Fibroblast of lung (primary cell): ENCODE measurements at places on chromosomes 12 and 14. TPM values are rescaled to one million over a fixed set of nuclear protein-coding genes. Genes with fewer than 3 reads are reported as not detected.

Gene RAD51B
- 4.6 and 7.9 TPM in 2 replicates for polyA plus RNA-seq

Gene C14orf39
- 0.01 and 0.06 TPM in 2 replicates for polyA plus RNA-seq

Gene RIPK3
- polyA plus RNA-seq, result 0.20 and 0.34 TPM in 2 replicates

Gene FOXJ2
- polyA plus RNA-seq, result 8.3 and 9.2 TPM in 2 replicates

Gene SOAT2
- 0.12 TPM in 1 of 2 replicates, not detected in the other for polyA plus RNA-seq

Gene LBHD2
- not detected in 2 replicates for polyA plus RNA-seq

Gene RPS6KA5
- polyA plus RNA-seq, result 0.59 and 1.9 TPM in 2 replicates

Gene MBIP
- 26.5 and 28.3 TPM in 2 replicates for polyA plus RNA-seq

Gene TOMM20L
- not detected in 2 replicates for polyA plus RNA-seq

Gene ABCD2
- polyA plus RNA-seq, result 0.03 and 0.14 TPM in 2 replicates

Gene GLT8D2
- 61.9 and 90.1 TPM in 2 replicates for polyA plus RNA-seq

Gene LRRC74A
- not detected in 2 replicates for polyA plus RNA-seq

DNA sequence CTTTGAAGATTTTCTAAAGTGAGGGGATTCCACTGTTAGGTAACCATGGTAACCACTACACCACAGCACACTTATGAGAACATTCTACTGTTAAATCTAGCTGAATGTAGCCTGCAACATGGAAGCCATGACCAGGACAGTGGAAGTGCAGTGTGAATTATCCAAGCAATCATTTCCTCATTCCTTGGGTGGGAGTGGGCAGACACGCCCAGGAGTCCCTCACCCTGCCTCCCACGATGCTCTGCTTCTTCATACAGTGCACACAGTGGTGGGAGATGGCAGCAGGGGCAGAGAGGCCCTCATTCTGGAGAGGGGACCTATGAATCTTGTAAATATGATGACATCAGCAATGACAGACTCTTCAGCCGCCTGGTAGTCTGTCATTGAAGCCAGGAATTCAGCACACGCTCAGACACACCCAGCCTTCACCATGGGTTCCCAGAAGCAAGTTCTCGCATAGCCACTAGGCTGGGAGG is 70.1 kb upstream of the HOXC13 start:
- no peak for DNase-seq

GRCh38 chr14:88551094-88551870 is 3.5 kb downstream of the PTPN21 start:
- DNase-seq, result peak; percentile 82

- no peak for DNase-seq
Measured at GRCh38 chr14:39733741-39734140, 301.5 kb upstream of the FBXO33 start.

DNA sequence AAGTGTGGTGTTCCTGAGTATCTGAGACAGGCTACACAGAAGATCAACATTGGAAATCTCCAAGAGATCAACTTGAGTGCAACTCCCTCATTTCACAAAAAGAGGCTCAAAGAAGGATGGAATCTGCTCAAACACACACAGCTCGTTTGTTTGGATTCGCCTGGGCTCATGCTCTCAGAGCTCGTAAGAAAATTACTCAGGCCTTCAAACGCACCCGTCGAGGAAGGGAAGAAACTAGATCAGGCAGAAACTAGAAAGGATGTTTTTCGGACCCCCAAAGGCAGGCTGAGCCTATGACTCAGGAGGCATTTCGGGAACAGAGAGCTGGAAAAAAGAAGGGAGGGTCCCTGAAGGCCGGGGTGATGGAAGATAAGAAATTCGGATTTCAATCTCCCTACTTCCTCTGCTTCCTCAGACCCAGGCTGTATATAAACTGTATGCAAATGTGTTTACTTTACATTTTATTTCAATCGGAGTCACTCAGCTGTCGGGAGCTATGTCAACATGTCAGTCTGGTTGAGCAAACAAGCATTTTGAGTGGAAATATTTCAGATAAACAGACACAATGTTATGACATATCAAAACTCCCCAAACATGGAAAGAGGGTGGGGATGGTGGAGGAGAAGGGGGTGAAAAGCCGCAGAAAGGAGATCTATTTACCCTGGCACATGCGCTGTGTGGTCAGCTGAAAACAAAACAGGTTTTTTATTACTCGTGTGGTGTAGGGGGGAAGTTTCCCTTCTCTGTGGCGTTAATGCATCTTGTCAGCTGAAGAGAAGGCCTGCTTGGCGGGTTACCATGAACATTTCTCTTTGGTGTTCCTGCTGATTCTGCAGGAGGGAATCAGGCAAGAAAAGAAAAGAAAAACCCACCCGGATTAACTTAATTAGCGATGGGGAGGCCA is 129.1 kb upstream of the TBX3 start:
- DNase-seq, result peak; percentile 46

GRCh38 chr14:31927348-31927832 is 149.7 kb upstream of the ARHGAP5 start:
- DNase-seq, result peak; percentile 95

DNA sequence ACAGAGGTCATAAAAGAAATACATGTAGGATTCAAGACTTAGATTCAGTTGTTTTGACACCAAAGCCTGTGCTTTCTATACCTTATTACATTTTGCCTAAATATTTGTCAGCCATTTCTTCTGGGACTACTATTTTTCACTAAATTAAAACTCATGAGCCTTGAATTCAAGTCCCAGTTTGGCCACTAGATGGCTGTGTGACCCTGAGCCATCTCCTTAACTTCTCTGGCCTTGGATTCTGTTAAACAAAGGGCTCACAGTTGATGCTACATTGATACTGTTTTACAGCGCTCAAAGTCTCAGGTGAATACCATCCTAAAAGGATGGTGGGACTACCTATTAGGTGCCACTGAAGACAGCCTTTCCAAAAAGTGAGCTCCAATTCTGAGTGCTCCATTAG is 39.6 kb upstream of the CCDC198 start:
- DNase-seq, result peak; percentile 2

- no peak for DNase-seq
Measured at GRCh38 chr12:58804749-58805148, 115.6 kb downstream of the LRIG3 start.

- DNase-seq, result no peak
Measured at GRCh38 chr12:13777374-13777773, 204.0 kb downstream of the GRIN2B start.

- DNase-seq, result peak; percentile 40
Measured at GRCh38 chr14:23551266-23552028, at the start of gene ZFHX2. Gene ZFHX2, minus strand, starts transcription at chr14:23551765. Its CDS starts 16,440 bp downstream, at chr14:23535325.

DNA sequence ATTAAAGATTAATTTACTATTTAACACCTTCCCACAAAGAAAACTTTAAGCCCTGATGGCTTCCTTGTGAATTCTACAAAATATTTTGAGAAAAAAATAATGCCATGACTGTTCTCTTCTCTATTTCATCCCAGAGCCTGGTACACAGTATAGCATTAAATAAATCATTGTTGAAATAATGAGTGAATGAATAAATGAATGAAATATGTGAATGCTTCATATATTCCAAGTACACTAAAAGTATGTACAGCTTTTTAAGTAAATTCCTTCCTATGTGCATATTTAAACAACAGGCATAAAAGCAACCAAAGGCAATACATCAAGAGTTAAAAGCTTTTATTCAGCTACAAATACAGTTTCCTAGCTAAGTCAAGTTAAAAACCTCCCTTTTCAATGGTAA is 144.9 kb upstream of the CCDC196 start:
- DNase-seq, result no peak

DNA sequence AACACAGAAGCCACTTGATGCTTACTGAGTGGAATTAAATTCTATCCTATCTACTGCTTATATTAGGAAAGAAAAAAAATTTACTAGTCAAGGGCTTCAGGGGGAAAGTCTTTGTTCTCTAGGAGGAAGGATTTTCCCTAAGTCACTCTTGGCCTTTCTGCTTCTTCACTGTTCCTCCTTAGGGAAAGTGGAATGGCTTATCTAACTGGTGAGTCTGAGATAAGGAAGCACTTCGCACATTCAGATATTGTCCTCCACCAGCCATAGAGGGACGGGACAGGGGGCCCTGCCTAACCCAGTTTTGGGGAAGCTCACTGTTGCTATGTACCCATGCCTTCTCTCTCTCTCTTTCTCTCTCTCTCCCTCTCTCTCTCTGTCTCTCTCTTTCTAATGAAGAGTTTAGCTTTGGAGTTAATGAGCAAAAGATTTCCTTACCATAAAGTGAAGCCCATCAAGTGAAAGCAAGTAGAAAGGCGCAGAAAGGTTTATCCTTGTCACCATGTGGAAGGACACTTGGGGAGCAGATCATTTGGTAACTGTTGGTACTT is 450.6 kb downstream of the ZFP36L1 start:
- DNase-seq, result no peak

DNA sequence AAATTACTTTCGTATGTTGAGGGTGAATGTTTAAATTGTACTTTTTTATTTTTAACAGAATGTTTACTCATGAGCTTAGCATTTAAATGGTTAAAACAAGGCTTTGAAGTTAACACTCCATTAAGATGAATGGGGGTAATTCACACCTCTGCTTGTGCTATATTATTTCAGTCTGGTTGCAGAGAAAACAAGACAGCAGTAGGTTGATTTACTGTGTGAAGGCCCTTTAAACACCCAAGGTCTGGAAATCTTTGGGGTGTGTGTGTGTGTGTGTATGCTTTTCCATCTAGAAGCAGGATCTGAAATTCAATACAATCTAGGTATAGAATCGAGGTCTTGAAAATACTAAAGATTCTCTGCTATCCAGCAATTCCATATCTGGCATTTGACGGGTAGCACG is 83.8 kb downstream of the SLC38A6 start:
- DNase-seq, result no peak

DNA sequence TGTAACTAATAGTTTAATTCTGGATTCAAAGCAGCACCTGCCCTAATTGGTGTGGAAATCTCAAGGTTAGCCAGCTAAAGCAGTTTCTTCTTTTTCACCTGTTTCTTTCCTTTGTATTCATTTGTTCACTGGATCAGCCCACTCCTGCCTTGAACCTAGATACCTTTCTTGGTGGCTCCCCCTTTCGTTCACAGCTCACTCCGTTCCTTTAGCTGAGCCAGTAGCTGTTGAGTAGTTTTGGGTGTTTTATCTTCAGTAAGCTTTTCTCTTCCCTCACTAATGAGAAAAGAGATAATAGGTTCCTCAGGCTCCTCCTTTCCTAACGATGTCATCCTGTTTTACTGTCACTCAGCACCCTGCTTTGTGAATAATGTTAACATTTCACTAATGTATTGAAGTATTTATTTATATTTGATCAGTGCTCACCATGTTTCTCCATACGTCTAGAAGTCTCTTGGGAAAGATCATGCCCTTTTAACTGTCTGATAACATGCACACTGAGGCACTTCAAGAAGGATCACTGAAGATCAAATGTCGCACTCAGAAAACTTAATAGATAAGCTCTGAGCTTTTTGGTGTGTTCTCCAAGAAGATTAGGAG is 121.1 kb downstream of the TGFB3 start:
- no peak for DNase-seq

DNA sequence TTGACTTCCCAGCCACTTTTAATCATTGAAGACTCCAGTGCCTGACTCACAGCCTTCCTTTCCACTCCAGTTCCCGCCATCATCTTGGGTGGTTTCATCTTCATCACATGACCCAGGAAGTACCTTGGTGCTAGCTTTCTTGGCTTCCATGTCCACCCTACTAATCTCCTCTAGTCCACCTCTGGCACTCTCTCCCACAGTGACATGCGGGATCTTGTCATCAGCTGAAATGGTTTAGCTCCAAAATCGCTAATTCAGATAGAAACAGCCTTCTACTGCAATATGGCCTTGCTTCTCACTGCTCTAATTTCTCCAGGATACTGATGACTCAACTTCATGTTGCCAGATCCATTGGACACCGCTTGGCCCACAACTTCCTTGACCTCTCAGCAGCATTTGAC is 24.5 kb downstream of the WDR20 start:
- DNase-seq, result peak; percentile 43

- DNase-seq, result peak; percentile 47
Measured at GRCh38 chr12:1630827-1631591, 2.0 kb downstream of the WNT5B start.

GRCh38 chr14:88504602-88505001 is 50.2 kb downstream of the PTPN21 start:
- no peak for DNase-seq

DNA sequence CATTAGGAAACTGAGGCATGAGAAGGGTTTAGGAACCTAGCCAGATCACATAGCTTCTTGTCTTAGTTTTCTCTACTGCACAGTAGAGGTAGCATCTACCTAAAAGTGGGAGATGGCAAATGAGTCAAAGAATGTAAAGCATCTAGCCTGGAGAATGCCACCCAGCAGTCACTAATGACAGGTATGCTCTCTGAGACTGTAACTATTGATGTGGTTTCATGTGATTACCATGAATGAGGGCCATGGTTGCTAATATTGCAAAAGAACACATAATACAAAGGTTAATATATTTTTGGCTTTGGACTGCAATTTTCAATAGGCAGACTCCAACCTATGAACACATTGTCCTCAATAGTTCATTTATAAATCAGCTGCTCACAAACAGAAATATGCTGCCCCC is 389.9 kb downstream of the GRIN2B start:
- DNase-seq, result no peak

DNA sequence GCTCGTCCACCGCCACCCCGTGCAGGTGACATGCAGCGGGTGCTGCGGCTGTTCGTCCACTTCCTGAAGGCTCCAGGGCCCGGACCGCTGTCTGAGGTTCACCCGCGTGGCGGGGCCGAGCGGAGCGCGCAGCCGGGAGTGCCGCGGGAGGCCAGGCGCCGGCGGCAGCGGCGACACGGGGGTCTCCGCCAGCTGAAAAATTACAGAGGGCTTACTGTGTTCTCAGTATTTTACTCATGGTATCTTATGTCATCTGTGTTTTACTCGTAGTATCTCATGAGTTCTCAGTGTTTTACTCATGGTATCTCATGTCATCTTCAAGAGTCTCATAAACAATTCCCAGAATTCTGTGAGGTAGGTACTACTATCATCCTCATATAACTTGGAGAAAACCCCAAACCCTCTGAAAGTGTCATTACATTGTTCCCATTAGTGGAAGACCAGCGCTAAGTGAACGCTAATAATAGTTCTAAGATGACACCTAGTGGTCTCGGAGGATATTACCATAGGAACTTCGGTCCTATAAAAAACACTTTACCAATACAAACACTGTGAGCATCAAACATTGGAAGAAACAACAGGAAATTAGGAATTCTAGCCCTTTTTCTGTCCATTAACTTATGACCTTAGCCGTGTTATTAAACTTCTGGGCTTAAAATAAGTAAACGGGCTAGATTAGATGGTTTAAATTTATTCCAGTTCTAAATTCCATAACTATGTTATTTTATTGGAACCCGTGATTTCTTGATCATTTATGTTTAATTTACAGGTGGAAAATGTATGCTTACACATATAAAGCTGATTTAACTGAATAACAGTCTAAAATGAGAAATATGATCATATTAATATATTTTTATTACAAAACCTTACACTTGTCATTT is 32.4 kb downstream of the AK7 start:
- peak; percentile 83 for DNase-seq

- DNase-seq, result no peak
Measured at GRCh38 chr14:76976240-76977005, 52.1 kb downstream of the IRF2BPL start.

- DNase-seq, result no peak
Measured at GRCh38 chr14:100020629-100021028, 44.6 kb upstream of the EVL start.

GRCh38 chr12:90970471-90970870 is 15.5 kb upstream of the CCER1 start:
- peak; percentile 14 for DNase-seq
